ENCODE measurements at places on chromosomes 11 and 22.

DNA sequence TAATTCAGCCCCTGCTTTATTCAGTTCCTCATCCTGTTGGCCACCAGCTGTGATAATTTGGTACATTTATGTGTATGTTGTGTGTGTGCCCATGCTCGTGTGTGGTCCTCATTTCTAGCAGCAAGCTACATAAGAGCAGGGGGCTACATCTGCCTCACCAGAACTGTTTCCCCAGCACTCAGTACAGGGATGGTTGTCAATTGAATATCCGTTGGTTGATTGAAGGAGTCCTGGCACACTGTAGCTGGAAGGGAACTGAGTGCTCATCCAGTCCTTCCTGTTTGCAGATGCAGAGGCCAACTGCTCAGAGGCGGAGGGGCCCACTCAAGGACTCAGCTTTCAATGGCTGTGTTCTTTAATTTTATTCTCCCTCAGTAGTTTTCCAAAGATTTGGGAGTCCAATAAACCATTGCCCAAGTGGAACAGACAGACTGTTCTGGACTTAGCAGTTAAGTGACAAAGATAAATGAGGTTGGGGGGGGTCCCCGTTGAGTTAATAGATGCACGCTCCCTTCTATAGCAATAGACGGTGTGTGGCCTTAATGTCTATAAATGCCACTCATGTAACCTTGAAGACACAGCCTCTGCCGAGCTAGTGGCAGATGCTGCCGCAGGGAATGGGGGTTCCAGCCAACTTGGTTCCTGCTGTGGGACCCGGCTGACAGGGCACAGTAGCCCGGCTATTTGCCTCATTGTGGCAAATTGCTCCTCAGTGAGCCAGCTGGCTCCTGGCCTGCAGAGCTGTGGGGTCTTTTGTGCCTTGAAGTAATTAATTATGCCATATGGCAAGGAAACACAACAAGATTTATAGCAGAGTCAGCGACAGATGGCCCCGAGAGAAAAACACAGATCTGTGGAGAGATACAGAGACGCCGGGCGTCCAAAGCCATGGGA is 71.4 kb upstream of the GRK3 start:
- no peak for DNase-seq

GRCh38 chr11:64855596-64856304 is 11.3 kb upstream of the CDC42BPG start:
- DNase-seq: no peak

DNA sequence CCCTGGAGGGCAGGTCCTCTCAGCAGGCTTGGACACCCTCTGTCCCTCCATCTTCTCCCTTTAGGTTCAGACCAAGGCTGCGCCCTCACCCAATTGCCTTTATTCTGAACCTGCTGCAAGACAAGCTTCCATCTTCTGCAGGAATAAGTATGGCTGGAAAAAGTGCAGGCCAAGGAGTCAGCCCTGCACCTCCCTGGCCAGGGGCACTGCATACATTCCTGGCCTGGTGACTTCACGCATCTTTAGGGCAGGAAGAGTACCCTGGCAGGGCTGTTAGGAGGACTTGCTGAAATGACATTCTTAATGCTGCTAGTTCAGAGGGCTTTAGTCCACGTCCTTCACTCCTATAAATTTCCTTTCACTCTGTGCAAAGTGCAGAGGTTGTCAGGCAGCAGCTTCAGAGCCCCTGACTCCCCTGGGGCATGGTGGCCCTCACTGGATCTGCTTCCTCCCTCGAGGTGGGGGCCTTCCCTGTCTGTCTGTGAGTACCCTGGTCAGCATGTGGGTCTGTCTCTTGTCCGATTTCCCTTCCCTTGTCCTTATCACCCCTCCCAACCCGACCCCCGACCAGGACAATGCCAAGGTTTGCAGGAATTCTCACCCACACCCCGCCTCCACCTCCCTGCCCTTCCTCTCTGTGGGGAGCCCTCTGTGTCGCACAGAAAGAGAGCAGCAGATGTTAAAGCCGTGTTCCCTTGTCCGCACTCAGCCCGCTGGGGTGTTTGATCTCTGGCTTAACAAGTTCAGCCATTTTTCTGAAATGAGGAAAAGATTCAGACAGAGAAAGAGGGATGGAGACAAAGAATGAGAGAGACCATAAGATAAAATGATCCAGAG is 124.5 kb upstream of the SYT13 start:
- DNase-seq: no peak

GRCh38 chr11:19290356-19290755 is 49.6 kb upstream of the E2F8 start:
- DNase-seq: no peak

DNA sequence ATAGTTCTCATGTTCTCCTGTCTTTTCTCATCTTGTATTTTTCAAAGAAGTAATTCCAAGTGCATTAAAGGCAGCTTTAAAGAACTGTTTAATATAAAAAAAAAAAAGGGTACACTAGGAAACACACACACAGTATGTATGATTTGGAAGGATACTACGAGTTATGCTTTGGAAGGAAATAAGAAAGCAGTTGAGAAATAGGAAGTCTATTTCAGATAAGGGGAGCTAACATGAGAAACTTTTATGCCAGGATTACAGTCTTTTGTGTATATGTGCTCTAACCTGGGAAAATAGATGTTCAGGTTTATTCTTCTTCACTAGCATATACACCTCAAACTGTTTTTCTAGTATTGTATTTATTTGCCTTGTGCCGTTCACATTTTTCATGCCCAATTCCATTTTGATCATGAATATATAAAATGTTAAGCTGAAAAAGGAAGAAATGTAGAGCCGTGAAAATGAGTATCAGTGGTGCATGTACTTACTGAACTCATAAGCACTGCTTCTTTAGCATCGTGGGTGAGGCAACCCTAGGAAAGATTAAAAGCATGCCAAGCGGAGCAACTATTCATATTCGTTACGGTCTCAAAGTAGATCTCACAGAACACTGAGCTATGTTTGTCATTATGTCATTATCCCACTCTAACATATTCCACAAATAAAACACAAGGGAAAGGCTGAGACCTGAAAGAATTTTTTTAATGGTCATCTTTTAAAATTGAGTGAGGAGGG is 59.6 kb downstream of the GUCY1A2 start:
- DNase-seq: no peak

- DNase-seq: no peak
These were observed 1021.4 kb downstream of the BRD1 start for GRCh38 chr22:48806227-48806781.

DNA sequence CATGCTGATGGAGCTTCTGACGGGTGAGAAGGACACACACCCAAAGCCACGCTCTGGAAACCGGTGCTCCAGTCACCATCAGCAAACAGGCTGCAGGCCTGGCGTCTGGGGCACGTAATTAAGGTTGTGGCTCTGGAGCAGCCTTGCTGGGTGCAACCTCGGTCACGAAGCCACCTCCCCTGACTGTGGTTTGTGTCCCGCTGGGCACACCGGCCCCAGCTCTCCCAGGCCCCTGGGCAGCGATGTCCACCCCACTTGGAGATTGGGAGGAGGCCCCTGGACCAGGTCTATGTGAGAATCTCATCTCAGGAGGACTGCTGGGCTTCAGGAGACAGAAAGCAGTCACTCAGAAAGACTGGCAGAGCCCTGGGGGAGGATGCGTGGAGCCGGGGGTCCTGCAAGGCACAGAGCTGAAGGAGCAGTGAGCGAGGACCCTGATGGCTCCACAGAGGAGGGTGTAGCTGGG is 631.6 kb downstream of the BRD1 start:
- DNase-seq: no peak

DNA sequence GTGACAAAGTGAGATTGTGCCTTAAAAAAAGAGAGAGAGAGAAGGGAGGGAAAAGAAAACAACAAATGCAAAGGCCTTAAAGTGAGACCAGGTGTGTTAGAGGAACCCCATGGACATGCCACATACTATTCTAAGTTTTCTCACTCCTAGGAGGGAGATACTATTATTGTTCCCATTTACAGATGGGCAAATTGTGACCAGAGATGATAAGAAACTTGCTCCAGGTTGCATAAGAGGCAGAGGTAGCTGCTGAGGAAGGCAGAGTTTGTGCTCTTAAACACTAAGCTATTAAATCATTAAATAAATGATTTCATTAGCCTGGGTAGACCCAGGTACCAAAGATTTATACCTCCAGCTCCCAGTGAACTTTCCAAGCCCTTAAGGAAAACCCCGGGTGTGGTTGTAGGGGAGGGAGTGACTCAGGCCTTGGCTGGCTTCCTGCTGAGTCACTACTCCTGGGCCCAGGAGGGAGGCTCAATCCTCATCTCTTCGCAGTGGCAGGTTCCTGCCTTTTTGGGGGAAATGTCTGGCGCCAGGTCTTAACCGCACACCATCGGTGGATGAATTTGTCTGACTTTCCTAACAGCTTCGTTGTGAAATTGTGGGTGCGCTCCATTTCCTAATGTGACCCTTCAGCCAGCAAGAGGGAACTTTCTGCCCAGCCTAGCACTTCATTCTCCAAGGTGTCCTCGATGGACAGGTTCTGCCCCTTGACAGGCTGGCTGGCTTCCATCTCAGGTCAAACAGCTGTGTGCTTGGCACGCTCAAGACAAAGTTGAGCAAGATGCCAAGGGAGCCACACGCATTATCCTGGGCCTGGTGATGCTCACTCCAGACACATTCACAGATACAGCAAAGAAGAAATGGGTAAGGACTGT is 33.4 kb upstream of the PTPRJ start:
- peak; percentile 92 for DNase-seq
